ENCODE measurements at places on chromosomes 6 and 20.

DNA sequence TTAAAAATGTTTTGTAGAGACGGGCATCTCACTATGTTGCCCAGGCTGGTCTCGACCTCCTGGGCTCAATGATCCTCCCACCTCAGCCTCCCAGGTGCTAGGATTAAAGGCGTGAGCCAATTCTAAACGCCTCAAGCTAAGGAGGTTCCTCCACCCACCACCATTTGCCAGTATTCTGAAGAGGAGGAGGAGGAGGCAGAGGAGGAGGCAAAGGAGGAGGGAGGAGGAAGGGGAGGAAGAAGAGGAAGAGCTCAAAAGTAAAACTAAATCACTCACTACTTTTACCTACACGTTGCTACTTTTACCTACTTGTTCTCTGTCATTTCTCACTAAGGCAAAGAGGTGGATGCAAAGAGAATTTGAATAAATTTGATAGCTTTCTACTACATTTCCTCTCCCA, 63.6 kb upstream of the ARID1B start:
- no peak for DNase-seq

DNA sequence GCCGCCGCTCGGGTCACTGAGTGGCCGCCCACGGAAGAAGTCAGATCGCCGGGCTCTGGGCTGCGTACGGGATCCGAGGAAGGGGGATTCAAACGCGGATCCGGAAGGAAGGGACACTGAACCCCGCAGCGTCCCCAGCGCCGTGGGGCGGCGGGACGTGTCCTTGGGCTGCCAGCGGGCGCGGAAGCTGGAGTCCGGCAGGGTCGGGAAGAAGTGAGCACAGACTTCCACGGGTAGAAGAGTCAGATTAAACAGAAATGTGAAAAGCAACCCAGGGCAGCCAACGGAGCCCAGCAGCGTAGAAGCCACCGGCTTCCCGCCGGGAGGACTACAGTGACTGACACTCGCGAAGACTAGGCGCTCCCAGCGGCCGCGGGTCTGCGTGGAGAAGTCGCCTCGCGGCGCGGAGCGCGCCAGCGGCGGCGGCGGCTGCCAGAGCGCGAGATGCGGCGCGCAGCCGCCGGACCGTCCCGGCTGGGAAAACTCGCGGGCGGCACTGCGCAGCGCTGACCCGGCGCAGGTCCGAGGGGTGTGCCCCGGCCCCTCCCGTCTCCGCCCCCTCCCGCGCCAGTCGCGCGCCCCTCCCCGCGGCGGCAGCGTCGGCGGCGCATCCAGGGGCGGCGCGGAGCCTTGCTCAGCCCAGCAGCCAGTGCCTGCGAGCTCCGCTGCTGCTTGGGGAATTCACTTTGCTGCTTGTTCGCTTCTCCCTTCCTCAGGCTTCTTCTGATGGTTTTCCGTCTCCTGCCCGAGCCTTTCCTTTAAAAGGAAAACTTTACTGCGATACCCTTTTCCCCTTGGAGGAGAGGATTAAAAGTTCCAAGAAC, at the start of gene SAMD5:
TSS of gene SAMD5 (plus strand) at position 649 of the 824 bp plus-strand sequence. CDS start 239 bp downstream, outside the sequence.
- no peak for DNase-seq

DNA sequence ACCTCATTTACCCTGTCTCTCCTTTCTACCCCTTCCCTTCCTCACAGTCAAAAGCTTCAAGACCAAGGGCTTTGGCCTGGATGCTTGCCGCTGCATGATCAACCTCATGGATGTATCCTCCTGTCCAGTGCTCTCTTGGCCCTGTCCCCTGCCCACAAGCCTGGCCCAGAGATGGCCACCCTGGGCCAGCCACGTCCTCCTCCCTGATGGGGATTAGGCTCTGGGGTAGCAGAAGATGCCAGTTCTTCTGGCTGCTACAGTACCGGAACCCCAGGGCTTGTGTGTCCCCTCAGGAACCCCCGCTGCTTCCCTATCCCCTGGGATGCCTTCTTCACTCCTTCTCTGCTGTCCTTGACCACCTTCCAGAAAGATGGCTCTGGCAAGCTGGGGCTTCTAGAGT, 22.3 kb downstream of the CAPN11 start:
- no peak for DNase-seq

DNA sequence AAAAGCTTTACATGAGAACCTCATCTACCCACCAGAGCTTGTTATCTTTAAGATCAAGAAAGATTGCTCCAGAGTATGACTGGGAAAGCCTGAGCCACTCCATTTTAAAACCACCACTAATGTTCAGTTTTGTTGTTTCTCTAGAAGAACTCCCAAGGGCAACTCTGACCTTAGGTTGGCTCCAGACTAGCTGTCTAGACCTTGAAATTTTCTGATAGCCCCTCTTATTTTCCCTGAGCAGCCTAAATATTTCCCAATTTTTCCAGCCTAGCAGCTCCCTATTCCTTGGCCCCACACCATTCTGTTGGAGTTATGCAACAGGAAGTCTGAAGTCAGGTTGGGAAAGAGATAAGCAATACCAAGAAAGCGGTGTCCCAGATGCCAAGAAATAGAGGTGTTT, 84.6 kb upstream of the TCF21 start:
- no peak for DNase-seq

- DNase-seq: no peak
Observed at GRCh38 chr6:38133932-38134703, 314.6 kb downstream of the ZFAND3 start.
